ENCODE measurements at places on chromosomes 13 and 19. TPM values are rescaled to one million over a fixed set of nuclear protein-coding genes. Genes with fewer than 3 reads are reported as not detected.

- no peaks in the 10 kb centered on the region for H3K4me1 ChIP-seq
- no peaks in the 10 kb centered on the region for H3K27me3 ChIP-seq
- no peak overlapping the region for H3K27ac ChIP-seq
- no peak overlapping the region for H3K4me3 ChIP-seq
- H3K36me3 ChIP-seq = no peaks in the 10 kb centered on the region
- DNase-seq = no peak
Observed at GRCh38 chr13:25980255-25980654, 71.6 kb downstream of the SHISA2 start.

The THSD8 gene
- total RNA-seq = 19.5 TPM

The CRX gene
- total RNA-seq = not detected

DNA sequence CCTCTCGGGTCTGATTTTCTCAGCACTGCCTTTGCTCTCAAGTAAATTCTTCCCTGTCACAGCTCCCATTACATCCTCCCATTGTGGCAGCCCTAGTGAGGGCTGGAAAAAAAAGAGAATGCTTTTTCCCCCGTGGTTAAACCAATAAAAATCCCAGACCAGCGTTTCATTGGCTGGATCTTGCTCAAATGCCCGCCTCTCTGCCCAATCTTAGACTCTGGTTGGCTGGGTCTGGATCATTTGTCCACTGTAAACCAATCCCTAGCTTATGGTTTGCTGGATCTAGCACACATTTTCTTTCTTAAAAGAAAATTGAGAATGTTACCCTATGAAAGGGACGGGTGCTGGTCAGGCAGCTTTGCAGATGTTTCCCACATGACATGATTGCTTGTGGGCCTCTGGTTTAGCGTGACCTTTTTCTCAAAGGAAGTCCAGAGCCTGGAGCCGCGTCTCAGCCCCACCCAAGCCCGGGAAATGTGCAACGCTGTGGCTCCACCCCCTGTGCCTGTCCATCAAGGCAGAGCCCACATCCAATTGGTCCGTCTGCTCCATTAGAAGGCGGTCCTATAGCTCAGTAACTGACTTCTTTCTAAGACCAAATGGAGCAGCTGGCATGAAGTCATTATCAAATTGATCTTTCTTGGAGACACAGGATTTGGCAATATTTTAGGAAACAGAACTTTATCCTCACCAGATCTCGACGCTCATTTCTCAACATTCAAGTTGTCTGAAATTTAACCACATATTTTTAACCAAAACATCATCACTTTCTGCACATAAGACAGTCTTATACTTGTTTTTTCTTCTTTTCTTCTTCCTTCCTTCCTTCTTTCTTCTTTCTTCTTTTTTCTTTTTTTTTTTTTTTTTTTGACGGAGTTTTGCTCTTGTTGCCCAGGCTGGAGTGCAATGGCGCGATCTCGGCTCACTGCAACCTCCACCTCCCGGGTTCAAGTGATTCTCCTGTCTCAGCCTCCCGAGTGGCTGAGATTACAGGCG, 2.6 kb upstream of the MCEMP1 start:
- H3K4me1 ChIP-seq = peaks cover 23% of the 10 kb centered on the region
- no peaks in the 10 kb centered on the region for H3K36me3 ChIP-seq
- no peak overlapping the region for H3K4me3 ChIP-seq
- DNase-seq = no peak
- H3K27ac ChIP-seq = no peak overlapping the region
- peaks cover 30% of the 10 kb centered on the region for H3K27me3 ChIP-seq

GRCh38 chr13:19601749-19602725, 31.4 kb upstream of the MPHOSPH8 start:
- no peak overlapping the region for H3K27ac ChIP-seq
- no peak for DNase-seq
- H3K36me3 ChIP-seq = peaks cover 9% of the 10 kb centered on the region

DNA sequence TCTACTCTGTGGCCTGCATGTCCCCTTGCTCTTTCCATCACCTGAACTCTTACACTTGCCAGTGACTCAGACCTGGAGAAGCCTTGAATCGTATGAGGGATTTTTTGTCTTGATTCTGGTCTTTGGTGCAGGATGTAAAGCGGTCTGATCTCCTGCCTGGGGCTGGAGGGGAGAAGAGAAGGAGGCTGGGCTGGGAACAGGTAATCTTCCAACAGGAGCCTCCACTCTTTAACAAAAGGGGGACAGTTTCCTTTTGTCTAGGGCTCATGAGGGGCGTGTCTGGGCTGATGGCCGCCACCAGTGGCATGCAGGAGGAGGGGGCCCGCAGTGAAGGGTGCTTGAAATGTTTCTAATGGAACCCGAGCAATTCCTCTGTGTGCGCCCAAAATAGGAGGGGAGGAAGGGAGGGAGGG, 24.7 kb downstream of the NFIX start:
- peaks cover 56% of the 10 kb centered on the region for H3K27me3 ChIP-seq
- H3K4me1 ChIP-seq = peaks cover 12% of the 10 kb centered on the region
- no peak overlapping the region for H3K27ac ChIP-seq
- H3K4me3 ChIP-seq = no peak overlapping the region
- no peak for DNase-seq

DNA sequence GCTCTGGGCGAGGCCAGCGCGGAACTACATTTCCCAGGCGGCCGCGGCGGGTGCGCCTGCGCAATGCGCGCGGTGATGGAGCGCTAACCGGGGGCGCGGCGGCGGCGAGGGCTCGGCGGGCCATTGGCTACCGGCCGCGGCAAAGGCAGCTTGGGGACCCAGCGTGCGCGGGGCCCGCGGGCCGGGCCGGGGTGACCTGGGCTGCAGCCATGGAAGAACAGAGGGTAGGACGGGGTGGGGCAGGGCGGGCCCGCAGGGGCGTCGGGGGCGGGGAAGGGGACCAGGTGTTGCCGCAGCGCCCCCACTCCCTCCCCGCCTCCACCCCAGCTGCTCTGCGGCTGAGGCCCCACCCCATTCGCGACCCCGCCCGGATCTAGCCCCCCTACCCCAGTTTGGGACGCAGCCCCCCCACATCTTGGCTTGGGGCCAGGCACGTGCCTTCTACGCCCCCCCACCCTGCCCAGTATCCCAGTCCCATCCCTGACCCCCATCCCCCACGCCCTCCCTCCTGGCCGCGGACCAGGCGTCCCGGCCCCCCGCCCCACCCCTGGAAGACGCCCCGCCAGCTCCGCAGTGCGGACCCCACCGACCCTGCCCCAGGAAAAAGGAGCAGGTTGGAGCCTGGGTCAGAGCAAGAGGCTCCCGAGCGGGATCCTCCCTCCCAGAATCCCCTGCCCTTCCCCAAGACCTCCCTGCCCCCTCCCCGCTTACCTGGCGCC, at the start of gene FSD1:
Gene FSD1 (plus strand): TSS at position 61 of the 719 bp plus-strand sequence. CDS start 149 bp downstream, at position 210.
- peaks cover 34% of the 10 kb centered on the region for H3K4me1 ChIP-seq
- H3K27ac ChIP-seq = peak within 1 kb of the TSS; percentile 66
- DNase-seq = peak; percentile 87
- H3K4me3 ChIP-seq = peak within 1 kb of the TSS; percentile 75
- no peaks in the 10 kb centered on the region for H3K27me3 ChIP-seq

The GPR4 gene
- total RNA-seq = 0.24 TPM

GRCh38 chr13:76556627-76557026, 329.6 kb downstream of the KCTD12 start:
- no peak overlapping the region for H3K4me3 ChIP-seq
- no peak for DNase-seq
- no peak overlapping the region for H3K27ac ChIP-seq
- H3K4me1 ChIP-seq = peaks cover 4% of the 10 kb centered on the region
- H3K36me3 ChIP-seq = no peaks in the 10 kb centered on the region

GRCh38 chr19:49148784-49149651, 6.2 kb downstream of the HRC start:
- peak overlapping the region; percentile 91 for H3K4me3 ChIP-seq
- peak; percentile 85 for DNase-seq
- H3K36me3 ChIP-seq = no peaks in the 10 kb centered on the region
- H3K4me1 ChIP-seq = peaks cover 25% of the 10 kb centered on the region
- peaks cover 36% of the 10 kb centered on the region for H3K27me3 ChIP-seq
- no peak overlapping the region for H3K27ac ChIP-seq

The RNF225 gene
- total RNA-seq = 3.2 TPM

DNA sequence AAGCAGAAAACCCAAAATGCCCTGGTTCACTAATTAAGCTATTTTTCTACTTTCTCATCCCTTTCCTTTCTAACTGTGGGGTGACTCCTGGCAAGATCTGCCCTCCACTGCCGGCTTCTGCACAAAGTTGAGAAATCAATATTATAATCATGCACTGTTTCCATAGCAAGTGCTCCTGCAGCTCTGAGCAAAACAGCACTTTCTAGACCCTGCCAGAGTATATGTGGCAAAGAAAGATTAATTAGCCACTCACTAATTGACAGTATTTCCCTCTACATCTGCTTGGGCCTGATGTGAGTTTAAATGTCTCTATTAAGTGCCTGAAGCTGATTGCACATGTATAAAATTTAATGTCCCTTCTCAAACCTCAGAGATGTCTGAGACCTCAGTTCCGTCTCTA, 39.5 kb upstream of the FAM216B start:
- H3K27ac ChIP-seq = no peak overlapping the region
- H3K27me3 ChIP-seq = no peaks in the 10 kb centered on the region
- H3K4me1 ChIP-seq = no peaks in the 10 kb centered on the region

The SYNGR4 gene
- total RNA-seq = 0.45 TPM

DNA sequence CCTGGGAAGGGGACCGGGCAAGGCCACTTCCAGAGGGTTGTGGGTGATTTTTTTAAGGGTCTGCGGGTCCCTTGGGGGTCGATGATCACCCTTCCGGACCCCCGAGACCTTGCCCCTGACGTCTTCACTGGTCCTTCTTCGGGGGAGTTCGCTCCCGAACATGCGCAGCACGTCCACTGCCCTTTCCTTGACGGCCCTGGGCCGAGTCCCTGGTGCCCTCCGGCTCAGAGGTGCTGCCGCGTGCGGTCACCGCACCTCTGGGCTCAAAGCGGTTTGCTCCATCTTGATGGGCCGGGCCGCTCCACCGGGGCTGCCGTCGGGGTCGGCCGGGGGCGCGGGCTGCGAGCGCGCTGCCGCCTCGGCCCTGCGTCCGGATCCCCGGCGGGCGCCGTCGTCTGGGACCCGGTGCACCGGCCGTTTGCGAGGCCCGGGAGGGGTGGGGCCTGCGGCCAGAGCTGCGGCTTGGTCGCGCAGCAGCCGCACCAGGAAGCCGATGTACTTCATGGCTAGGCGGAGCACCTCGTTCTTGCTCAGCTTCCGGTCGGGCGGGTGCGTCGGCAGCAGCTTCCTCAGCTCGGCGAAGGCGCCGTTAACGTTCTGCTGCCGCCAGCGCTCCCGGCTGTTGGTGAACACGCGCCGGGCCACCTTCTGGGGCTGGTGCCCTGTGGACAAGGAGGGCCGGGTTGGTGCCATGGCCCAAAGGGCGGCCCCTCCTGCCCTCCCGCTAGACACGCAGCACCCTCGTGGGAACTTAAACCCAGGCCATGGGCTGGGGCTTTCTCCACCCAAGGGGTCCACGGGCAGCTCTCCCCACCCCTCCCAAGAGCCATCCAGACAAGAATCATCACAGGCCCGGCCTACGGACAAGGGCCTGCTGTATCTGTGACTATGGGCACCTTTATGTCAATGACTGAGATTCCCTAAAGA, 3.3 kb downstream of the LYL1 start:
- H3K27ac ChIP-seq = peak overlapping the region; percentile 83
- H3K36me3 ChIP-seq = peaks cover 6% of the 10 kb centered on the region
- H3K4me3 ChIP-seq = peak overlapping the region; percentile 75
- H3K4me1 ChIP-seq = peaks cover 33% of the 10 kb centered on the region
- H3K27me3 ChIP-seq = peaks cover 13% of the 10 kb centered on the region
- DNase-seq = peak; percentile 90

- H3K27me3 ChIP-seq = no peaks in the 10 kb centered on the region
- peak; percentile 73 for DNase-seq
- peak overlapping the region; percentile 89 for H3K4me3 ChIP-seq
- H3K36me3 ChIP-seq = no peaks in the 10 kb centered on the region
Observed at GRCh38 chr13:44436589-44437337, 63.1 kb downstream of the SERP2 start.

GRCh38 chr19:2334426-2334825, 5.9 kb downstream of the SPPL2B start:
- no peak overlapping the region for H3K27ac ChIP-seq
- DNase-seq = no peak
- H3K36me3 ChIP-seq = peaks cover 7% of the 10 kb centered on the region
- no peak overlapping the region for H3K4me3 ChIP-seq
- H3K27me3 ChIP-seq = no peaks in the 10 kb centered on the region
- peaks cover 23% of the 10 kb centered on the region for H3K4me1 ChIP-seq

GRCh38 chr13:32033744-32034143, 2.2 kb downstream of the FRY start:
- no peaks in the 10 kb centered on the region for H3K36me3 ChIP-seq
- H3K27me3 ChIP-seq = peaks cover 7% of the 10 kb centered on the region
- no peak overlapping the region for H3K27ac ChIP-seq
- peaks cover 25% of the 10 kb centered on the region for H3K4me1 ChIP-seq
- DNase-seq = no peak

The GJB6 gene
- total RNA-seq = 3.2 TPM

GRCh38 chr13:91659256-91660075, 261.0 kb downstream of the GPC5 start:
- H3K27ac ChIP-seq = no peak overlapping the region
- DNase-seq = no peak
- no peaks in the 10 kb centered on the region for H3K4me1 ChIP-seq
- H3K36me3 ChIP-seq = no peaks in the 10 kb centered on the region

GRCh38 chr13:93279982-93280381, 53.4 kb downstream of the GPC6 start:
- H3K27ac ChIP-seq = no peak overlapping the region
- H3K4me3 ChIP-seq = no peak overlapping the region
- H3K4me1 ChIP-seq = no peaks in the 10 kb centered on the region
- DNase-seq = no peak
- H3K36me3 ChIP-seq = no peaks in the 10 kb centered on the region

The RELB gene
- 81.6 TPM for total RNA-seq

The SHANK1 gene
- not detected for total RNA-seq

- no peak overlapping the region for H3K27ac ChIP-seq
- H3K4me3 ChIP-seq = no peak overlapping the region
- DNase-seq = no peak
- no peaks in the 10 kb centered on the region for H3K27me3 ChIP-seq
- H3K36me3 ChIP-seq = no peaks in the 10 kb centered on the region
Observed at GRCh38 chr13:99385940-99386339, 78.7 kb upstream of the GPR183 start.

- no peak overlapping the region for H3K27ac ChIP-seq
- no peak for DNase-seq
- no peaks in the 10 kb centered on the region for H3K27me3 ChIP-seq
- peaks cover 4% of the 10 kb centered on the region for H3K4me1 ChIP-seq
- no peaks in the 10 kb centered on the region for H3K36me3 ChIP-seq
Observed at GRCh38 chr19:738509-739128, 12.3 kb upstream of the MISP start.
